ENCODE measurements at places on chromosomes 2 and 18. TPM values are rescaled to one million over a fixed set of nuclear protein-coding genes. Genes with fewer than 3 reads are reported as not detected.

GRCh38 chr2:149873936-149874335, 286.4 kb upstream of the MMADHC start:
- no peak for DNase-seq

DNA sequence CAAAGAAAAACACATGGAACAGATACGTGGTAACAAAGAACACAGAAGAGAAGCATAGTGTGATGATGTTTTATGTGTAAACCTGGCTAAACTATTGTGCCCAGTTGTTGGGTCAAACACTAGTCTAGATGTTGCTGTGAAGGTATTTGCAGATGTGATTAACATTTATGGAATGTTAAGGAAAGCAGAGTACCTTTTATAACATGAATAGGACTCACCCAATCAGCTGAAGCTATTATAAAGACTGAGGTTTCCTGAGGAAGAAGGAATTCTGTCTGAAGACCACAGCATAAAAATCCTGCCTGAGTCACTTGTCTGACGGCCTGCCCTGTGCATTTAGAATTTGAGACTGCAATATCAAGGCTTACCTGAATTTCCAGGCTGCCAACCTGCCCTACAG, 253.1 kb downstream of the DYM start:
- no peak for DNase-seq

GRCh38 chr2:23268467-23269263, 116.3 kb upstream of the KLHL29 start:
- DNase-seq = no peak

DNA sequence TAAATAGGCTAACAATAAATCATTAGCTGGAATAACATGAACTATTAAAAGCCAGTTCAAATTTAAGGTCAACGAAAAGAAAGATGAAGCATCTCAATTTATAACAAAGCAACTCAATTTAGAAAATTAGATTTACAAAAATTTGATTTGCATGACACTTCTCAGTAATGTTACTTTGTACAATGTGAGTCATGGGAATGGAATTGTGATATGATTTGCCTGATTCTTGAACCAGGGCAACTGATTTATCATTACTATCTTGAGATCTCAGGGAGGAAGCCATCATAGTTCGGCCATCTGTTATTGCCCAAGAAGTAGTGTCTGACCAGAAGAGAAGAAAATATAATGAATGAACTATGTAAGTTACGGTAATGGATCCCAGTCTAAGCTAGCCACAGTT, 193.1 kb downstream of the RIT2 start:
- DNase-seq = no peak

CACNB4 gene
- total RNA-seq = 4.4 TPM

- DNase-seq = no peak
Observed at GRCh38 chr2:136052369-136053362, 65.3 kb downstream of the CXCR4 start.

DNA sequence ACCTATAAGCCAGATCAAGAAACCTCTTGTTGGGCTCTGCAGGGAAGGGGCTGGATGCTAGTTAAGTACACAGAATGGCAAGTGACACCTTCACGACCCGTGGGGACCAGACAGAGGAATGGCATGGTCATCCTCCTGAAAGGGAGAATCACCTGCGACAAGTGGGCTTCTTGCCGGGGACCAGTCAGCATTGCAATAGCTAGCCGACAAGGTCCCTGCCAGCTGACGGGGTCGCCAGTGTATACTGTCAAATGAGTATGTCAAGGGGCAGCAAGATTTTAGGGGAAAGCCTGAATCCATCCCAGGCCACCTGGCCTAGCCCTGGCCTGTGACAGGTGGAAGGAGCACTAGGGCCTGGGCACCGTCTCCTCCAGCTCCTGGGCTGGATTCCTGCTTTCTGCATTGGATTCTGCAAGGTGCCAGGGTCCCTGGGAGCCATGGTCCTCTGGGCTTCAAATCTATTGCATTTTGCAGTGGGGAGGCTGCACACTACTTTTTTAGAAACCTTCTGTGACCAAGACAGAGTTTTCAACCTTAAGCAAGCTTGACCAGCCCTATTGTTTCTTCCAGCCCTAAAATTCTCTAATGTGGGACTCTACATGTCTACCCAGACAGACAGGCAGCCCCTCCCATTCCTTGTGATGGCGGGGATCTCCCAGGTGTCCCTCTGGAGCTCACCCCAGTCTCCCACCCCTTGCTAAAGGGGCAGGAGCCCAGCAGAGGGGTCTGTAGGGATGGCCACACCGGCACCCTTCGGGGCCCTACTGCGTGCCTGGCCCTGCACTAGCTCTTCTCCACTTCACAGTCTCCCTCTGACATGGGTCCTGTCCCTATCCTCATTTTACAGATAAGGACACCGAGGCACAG, 178.5 kb downstream of the GLI2 start:
- DNase-seq = no peak

NMS gene
- total RNA-seq = not detected

DNA sequence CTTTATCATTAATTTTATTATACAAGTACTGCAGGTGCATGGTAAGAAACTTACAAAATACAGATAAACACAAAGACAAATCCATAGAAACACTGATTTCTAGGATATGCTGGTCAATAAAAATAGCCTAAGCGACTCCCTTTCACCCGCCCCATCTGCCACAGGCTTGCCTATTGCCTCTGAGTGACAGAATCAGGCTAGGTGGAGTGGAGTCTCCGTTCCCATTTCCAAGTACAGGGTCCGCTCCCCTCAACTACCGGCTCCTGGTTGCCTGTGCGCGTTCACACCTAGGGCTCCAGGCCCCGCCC, 201 bp upstream of the TRAPPC12 start:
- DNase-seq = no peak

- no peak for DNase-seq
Observed at GRCh38 chr2:174059178-174059883, 94.2 kb upstream of the SP3 start.

All from sigmoid colon (tissue), 7 donors.